Heart right ventricle (tissue), 16 donors: ENCODE measurements at places on chromosomes 1 and 21. TPM values are rescaled to one million over a fixed set of nuclear protein-coding genes. Genes with fewer than 3 reads are reported as not detected.
A peak's percentile ranks its signal among the peaks of the same experiment; 100 is the strongest.

Gene AIRE
- total RNA-seq = 0.10 TPM

Gene OR10J1
- not detected for total RNA-seq

DNA sequence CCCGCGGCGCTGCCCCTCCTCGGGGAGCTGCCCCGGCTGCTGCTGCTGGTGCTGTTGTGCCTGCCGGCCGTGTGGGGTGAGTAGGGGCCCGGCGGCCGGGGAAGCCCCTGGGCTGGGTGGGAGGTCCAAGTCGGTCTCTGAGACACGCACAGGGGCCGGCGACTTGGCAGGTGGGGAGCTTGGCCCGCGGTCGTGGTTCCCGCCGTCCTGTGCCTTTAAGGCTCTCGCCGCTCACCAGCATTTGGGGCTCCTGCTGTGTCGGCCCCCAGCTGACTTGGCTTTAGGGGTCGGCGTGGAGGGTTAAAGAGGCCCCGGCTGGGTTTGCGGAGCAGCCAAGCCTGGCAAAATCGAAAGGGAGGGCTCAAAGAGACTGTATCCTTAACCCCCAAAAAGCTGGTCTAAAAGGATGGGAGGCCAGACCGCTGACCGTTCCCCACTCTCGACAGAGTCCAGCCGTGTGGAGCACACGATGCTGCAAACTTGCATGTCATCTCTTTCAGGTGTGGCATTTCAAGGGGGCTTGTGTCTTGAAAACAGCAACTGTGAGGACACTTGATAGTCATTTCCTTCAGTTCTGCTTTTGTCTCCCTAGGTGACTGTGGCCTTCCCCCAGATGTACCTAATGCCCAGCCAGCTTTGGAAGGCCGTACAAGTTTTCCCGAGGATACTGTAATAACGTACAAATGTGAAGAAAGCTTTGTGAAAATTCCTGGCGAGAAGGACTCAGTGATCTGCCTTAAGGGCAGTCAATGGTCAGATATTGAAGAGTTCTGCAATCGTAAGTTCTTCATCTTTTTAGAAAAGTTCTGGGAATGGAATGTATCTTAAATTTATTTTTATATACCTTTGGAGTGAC is 540 bp downstream of the CD55 start:
- no peak for DNase-seq

DNA sequence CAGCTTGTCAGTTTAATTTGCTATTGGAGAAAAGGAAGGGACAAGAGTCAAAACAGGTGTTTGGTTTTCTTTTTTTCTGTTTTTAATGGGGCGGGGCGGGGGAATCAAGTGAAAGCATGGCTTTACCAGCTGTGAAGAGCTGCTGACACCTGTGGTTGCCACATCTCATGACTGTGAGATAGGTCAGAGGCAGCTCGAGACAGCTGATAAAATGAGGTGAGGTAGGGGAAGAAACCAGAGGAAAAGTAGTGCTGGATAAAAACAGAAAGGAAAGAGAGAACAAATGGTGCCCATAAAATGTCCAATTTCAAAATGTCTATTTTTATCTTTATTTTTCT is 272.3 kb downstream of the NEGR1 start:
- DNase-seq = no peak

DNA sequence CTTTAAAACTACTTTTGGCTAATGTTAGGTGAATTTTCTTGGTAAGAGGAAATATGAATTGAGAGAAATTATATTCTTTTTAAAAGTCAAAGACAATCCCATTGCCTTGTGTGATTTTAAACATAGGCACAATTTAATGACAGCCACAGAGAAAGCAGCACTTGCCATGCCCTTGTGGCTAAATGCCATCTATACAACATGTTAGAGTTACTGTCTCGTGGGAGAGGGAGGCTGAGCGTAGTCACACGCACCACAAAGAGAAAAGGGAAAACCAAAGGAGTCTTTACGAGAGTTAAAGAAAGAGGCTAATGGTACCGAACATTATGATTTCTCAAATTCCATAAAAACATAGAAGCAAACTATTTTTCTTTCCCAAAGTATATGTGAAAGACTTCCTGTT is 537.9 kb downstream of the PTPRC start:
- no peak for DNase-seq

DNA sequence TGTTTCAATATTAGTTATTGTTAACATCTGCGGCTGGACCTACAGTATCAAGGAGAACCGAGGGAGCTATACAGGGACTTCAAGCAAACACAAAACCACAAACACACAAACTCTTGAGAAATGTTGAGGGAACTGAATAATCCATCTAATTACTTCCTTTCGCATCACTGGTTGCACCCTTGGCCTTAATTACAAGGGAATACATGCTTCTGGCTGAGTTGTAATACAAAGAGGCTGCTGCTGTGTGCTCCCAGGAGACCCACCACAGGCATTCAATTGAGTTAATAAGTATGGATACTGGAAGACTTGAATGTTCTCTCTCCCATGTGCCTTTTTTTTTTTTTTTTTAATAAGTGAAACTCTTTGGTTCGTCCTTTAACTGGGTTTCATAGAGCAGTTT is 16.8 kb upstream of the SMYD2 start:
- DNase-seq = no peak

GRCh38 chr1:53026254-53026653 is 35.8 kb upstream of the PODN start:
- DNase-seq = no peak

- DNase-seq = peak; percentile 71
Observed at GRCh38 chr1:219120624-219121544, 52.8 kb upstream of the LYPLAL1 start.

- no peak for DNase-seq
Observed at GRCh38 chr1:101898137-101898536, 98.6 kb downstream of the OLFM3 start.

GRCh38 chr1:59928996-59929395 is 2.4 kb upstream of the CYP2J2 start:
- DNase-seq = no peak
